ENCODE measurements at places on chromosomes 3 and 15. TPM values are rescaled to one million over a fixed set of nuclear protein-coding genes. Genes with fewer than 3 reads are reported as not detected.

Gene ZMYND10
- total RNA-seq, result 0.86 TPM

GRCh38 chr3:46213201-46213600 lies 5.1 kb upstream of the CCR1 start:
- DNase-seq, result no peak

DNA sequence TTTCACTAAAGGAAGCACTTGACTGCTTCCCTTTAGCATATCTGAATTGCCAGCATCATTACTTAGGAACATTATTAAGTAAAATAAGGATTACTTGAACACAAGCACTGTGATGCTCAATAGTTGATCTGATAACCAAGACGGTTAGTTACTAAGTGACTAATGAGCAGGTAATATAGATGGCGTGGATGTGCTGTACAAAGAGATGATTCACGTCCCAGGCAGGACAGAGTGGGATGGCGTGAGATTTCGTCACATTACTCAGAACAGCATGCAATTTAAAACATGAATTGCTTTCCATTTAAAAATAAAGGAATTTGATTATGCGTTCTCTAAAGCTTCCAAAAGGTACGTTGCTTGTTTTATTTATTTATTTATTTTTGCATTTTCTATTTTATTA lies 240.0 kb upstream of the ARHGEF26 start:
- DNase-seq, result no peak

GRCh38 chr3:164524201-164524600 lies 554.1 kb downstream of the SI start:
- DNase-seq, result no peak
